ENCODE measurements at places on chromosomes 16 and 17.
A peak's percentile ranks its signal among the peaks of the same experiment; 100 is the strongest.

DNA sequence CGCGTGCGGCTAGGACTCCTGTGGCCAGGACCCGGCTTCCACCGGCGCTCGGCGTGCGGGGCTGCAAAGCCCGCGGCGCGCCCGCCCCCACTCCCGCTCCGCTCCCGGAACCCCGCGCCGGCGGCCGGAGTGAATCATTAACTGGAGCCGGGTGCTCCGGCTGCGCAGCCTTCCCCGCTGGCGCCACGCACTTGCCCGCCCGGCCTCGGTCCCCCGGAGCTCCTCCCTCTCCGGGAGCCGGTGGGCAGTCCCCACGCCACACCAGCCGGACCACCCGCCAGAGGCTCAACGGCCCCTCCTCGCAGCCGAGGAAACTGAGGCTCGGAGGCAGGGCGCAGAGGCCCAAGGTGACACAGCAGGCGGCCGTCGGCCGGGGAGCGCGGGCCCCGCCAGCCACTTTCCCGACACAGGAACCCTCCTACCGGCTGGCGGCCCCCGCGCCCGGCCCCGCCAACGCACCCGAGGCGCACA lies 580 bp downstream of the BCAR1 start:
- peak; percentile 28 for DNase-seq

- DNase-seq: no peak
Measured at GRCh38 chr17:28777178-28777577, 33.4 kb downstream of the TRAF4 start.

DNA sequence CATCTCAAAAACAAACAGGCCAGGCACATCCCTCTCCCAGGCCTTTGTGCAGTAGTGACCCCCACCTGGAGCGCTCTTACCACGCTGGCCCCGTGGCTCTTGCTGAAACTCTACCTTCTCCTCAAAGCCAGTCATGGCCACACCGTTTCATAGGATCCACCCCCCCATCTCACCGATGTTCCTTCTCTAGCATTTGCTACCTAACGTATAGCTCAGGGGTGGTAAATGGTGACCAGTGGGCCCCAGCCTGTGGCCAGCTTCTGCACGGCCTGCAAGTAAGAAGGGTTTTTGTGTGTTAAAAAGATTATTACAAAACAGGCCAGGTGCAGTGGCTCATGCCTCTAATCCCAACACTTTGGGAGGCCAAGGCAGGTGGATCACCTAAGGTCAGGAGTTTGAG lies 43.8 kb downstream of the RMI2 start:
- DNase-seq: no peak

DNA sequence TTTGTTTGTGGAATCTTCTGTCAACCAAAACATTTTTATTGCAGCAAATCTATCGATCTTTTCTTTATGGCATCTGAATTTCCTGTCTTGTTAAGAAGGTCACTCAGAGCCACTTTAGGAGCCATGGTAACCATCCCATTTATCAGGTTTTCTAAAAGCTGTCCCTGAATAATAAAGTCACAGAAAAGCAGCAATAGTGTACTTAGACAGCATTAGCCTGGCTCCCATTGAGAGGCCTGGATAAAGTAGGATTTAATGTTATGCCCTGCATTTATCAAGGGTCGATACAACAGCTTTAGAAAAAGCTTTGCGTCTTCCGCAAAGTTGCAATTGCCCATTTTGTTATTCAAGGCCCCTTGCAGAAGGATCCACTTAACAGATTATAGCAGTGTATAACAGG lies 10.1 kb upstream of the CD300LF start:
- no peak for DNase-seq

- DNase-seq: no peak
Measured at GRCh38 chr16:64381979-64382378, 739.9 kb downstream of the CDH11 start.

Data from activated naive CD8-positive, alpha-beta T cell treated with anti-CD3 and anti-CD28 coated beads for 36 hours (primary cell).